ENCODE measurements at places on chromosomes 4 and X. TPM values are rescaled to one million over a fixed set of nuclear protein-coding genes. Genes with fewer than 3 reads are reported as not detected.

PABPC1L2A gene
- total RNA-seq = not detected

DNA sequence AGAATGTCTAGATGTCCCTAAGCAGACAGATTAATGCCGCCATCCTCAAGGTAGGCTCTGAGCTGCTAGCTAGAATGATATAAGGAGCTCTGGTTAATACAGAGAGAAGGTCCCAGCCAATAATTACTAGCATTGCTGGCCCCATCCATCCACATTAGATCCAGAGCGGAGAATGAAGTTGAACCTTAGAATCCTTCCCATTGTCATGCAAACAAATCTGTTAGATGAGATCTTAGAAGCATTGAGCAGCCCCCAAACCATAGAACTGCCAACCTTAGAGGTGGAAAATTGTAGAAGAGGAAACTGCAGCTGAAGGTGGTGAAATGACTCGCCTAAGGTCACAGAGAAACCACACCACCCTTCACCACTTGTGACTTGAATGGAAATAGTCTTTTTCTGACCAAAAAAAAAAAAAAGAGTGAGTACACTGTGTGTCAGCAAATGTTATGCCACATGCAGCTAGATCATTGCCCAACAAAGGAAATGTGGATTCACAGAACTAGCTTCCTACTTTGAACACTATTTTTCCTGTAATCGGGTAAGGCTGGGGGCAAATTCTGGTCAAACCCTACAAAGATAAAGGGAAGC is 162.1 kb downstream of the SMIM20 start:
- no peaks in the 10 kb centered on the region for H3K36me3 ChIP-seq
- H3K27ac ChIP-seq = no peak overlapping the region
- no peak overlapping the region for H3K4me3 ChIP-seq

GRCh38 chr4:150695162-150695561 is 113.2 kb downstream of the MAB21L2 start:
- no peaks in the 10 kb centered on the region for H3K4me1 ChIP-seq
- no peak overlapping the region for H3K4me3 ChIP-seq
- H3K27me3 ChIP-seq = no peaks in the 10 kb centered on the region
- no peak for DNase-seq
- no peaks in the 10 kb centered on the region for H3K36me3 ChIP-seq

DNA sequence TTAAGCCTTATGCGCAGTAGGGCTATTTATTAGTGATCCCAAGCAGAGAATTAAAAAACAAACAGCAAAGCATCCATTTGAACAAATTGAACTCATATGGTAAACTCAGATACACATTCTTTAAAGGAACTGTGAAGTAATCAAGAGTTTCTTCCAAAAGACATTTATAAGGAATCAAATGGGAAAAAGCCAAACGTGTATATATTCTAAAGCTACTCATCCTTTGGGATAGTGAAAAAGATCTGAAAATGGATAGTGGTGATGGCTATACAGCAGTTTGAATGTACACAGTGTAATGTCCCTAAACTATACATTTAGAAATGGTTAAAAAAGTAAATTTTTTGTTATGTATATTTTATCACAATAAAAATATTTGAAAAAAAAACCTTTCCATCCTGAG is 16.6 kb upstream of the HPGDS start:
- H3K27me3 ChIP-seq = no peaks in the 10 kb centered on the region
- H3K27ac ChIP-seq = no peak overlapping the region
- DNase-seq = no peak
- no peak overlapping the region for H3K4me3 ChIP-seq
- no peaks in the 10 kb centered on the region for H3K4me1 ChIP-seq
- H3K36me3 ChIP-seq = no peaks in the 10 kb centered on the region

DNA sequence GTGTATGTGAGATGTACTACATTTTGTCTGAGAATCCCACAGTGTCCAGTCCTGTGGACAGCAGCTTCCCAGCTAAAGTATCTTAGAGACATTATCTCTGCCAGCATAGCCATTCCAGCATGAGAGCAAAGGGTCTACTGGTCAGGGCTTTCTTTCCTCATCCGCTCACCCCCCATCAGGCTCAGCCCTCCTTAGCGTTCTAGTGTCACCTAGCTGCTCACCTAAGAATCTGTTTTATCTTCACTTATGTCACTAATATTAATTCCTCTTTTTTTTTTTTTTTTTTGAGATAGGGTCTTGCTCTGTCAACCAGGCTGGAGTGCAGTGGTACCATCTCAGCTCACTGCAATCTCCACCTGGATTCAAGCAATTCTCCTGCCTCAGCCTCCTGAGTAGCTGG is 15.6 kb downstream of the RUFY3 start:
- no peaks in the 10 kb centered on the region for H3K36me3 ChIP-seq
- H3K4me1 ChIP-seq = peaks cover 50% of the 10 kb centered on the region
- H3K4me3 ChIP-seq = peak overlapping the region; percentile 14
- H3K27me3 ChIP-seq = no peaks in the 10 kb centered on the region

CT47B1 gene
- total RNA-seq = not detected

GRCh38 chr4:84239278-84239845 is 259.7 kb downstream of the NKX6-1 start:
- H3K36me3 ChIP-seq = no peaks in the 10 kb centered on the region
- no peak overlapping the region for H3K4me3 ChIP-seq
- no peak overlapping the region for H3K27ac ChIP-seq
- H3K27me3 ChIP-seq = no peaks in the 10 kb centered on the region

KIF4A gene
- total RNA-seq = 17.7 TPM

RASGEF1B gene
- 4.9 TPM for total RNA-seq

DGKK gene
- not detected for total RNA-seq

SHOX gene
- not detected for total RNA-seq

GRCh38 chr4:158428242-158428641 is 93.4 kb upstream of the RXFP1 start:
- no peaks in the 10 kb centered on the region for H3K36me3 ChIP-seq
- H3K27me3 ChIP-seq = no peaks in the 10 kb centered on the region
- no peaks in the 10 kb centered on the region for H3K4me1 ChIP-seq
- no peak overlapping the region for H3K27ac ChIP-seq

- no peaks in the 10 kb centered on the region for H3K36me3 ChIP-seq
- no peak overlapping the region for H3K4me3 ChIP-seq
- H3K4me1 ChIP-seq = no peaks in the 10 kb centered on the region
- DNase-seq = no peak
These were observed 138.7 kb downstream of the F11 start for GRCh38 chr4:186404562-186405134.

GRCh38 chr4:184428787-184429186 is 45.6 kb downstream of the IRF2 start:
- peaks cover 15% of the 10 kb centered on the region for H3K4me1 ChIP-seq
- H3K4me3 ChIP-seq = no peak overlapping the region

EDNRA gene
- total RNA-seq = not detected

ANK2 gene
- total RNA-seq = 0.26 TPM

UGT2B15 gene
- not detected for total RNA-seq

MMGT1 gene
- 28.4 TPM for total RNA-seq

GRCh38 chr4:177569434-177569833 is 127.2 kb upstream of the AGA start:
- H3K4me3 ChIP-seq = no peak overlapping the region
- no peaks in the 10 kb centered on the region for H3K27me3 ChIP-seq

DNA sequence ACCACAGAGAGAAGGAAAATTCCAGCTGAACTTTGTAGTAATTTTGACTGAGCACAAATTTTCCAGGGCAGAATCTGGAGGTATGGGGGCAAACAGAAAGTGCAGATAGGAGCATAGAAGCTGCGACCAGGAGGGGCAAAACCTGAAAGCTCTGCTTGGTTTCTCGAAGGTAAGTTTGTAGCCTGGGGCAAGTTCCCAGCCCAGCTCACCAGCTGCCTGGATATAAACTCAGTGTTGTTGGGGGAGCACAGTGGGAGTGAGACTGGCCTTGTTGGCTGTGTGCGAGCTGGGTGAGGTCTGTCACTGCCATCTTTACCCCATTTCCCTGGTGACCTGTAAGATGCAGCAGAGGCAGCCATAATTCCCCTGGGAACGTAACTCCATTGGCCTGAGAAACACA is 213.5 kb upstream of the POF1B start:
- H3K4me1 ChIP-seq = no peaks in the 10 kb centered on the region
- H3K4me3 ChIP-seq = no peak overlapping the region
- DNase-seq = no peak

DNA sequence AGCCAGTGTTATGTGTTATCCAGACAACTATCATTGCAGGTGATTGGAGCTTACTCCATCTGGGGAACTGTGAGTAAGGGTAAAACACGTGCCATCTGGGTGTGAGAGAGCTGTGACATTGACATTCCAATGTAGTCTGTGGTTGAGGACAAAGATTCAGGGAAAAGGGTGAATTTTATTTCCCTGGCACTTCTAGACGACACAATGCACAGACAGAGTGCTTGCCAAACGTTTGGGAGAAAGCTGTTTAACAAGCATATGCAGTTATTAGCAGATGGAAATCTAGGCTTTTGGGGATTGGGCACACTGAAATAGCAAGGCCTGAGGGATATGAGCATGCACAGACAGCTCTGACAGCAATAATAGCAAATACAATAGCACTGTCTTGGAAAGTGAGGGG is 21.3 kb upstream of the CTSO start:
- H3K4me3 ChIP-seq = no peak overlapping the region
- DNase-seq = no peak
- no peaks in the 10 kb centered on the region for H3K4me1 ChIP-seq

DNA sequence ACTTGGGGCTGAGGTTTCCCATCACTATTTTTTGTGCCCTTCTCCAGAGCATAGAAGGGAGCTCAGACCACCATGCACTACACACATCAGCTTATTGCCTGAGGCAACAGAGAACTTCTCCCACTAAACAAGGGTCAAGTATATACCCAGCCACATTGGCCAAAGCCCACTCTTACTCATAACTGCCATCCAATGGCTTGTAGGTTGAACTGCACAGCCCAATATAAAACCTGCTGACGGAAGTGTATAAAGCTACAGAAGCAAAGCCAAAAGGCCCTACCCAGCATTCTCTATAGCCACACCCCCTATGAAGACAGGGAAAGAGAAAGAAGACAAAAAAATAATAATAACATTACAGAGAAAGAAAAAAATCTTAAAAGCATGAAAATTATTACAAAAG is 139.7 kb downstream of the LRBA start:
- no peaks in the 10 kb centered on the region for H3K4me1 ChIP-seq
- H3K36me3 ChIP-seq = peaks cover 8% of the 10 kb centered on the region
- DNase-seq = no peak
- no peaks in the 10 kb centered on the region for H3K27me3 ChIP-seq
- H3K4me3 ChIP-seq = no peak overlapping the region

- H3K27me3 ChIP-seq = no peaks in the 10 kb centered on the region
- no peaks in the 10 kb centered on the region for H3K36me3 ChIP-seq
- H3K4me3 ChIP-seq = no peak overlapping the region
- no peak overlapping the region for H3K27ac ChIP-seq
- DNase-seq = no peak
- H3K4me1 ChIP-seq = no peaks in the 10 kb centered on the region
These were observed 300.7 kb downstream of the USP46 start for GRCh38 chr4:52358366-52358765.

- no peaks in the 10 kb centered on the region for H3K36me3 ChIP-seq
- H3K4me1 ChIP-seq = no peaks in the 10 kb centered on the region
- H3K27me3 ChIP-seq = no peaks in the 10 kb centered on the region
- no peak overlapping the region for H3K27ac ChIP-seq
- no peak overlapping the region for H3K4me3 ChIP-seq
- no peak for DNase-seq
These were observed 760.4 kb upstream of the FTHL17 start for GRCh38 chrX:31832263-31832662.

DNA sequence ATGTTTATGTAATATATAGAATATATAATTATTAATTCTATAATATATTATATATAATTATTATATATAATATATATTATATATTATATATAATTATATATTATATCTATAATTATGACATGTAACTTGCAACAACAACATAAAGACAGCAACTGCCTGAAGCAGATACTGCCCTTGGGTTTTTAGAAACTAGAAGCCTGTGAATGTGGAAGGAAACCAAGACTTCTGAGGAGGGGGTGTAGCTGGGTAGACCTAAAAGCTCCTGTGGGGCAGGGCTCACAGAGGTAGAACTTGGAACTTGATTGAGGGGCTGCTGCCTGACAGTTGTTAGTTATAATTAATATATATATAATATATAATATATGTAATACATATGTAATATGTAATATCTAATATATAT is 167.2 kb upstream of the SLIT2 start:
- H3K27me3 ChIP-seq = no peaks in the 10 kb centered on the region
- no peak overlapping the region for H3K27ac ChIP-seq
- H3K4me1 ChIP-seq = no peaks in the 10 kb centered on the region
- no peak overlapping the region for H3K4me3 ChIP-seq
- no peaks in the 10 kb centered on the region for H3K36me3 ChIP-seq

CPE gene
- total RNA-seq = not detected

- peaks cover 25% of the 10 kb centered on the region for H3K4me1 ChIP-seq
- H3K4me3 ChIP-seq = no peak overlapping the region
- no peaks in the 10 kb centered on the region for H3K27me3 ChIP-seq
- no peaks in the 10 kb centered on the region for H3K36me3 ChIP-seq
These were observed 7.6 kb downstream of the G6PD start for GRCh38 chrX:154539077-154539476.

DNA sequence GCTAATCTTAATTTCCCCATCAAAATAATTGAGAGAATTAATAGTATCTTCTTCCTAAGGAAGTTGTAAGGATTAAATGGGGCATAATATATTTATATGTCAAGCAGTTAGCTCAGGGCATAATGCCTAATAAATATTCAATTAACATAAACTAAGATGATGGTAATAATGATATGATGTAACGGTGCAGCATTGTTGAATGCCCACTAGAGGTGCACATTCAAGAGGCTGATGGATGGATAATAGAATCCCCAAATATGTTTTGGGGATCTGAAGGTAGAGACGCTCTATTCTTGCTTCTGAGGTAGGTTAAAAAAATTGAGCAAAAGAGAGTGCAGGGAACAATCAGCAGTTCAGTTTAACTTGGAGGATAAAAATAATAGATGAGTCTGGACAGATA is 37.1 kb downstream of the ATOH1 start:
- H3K36me3 ChIP-seq = no peaks in the 10 kb centered on the region
- no peaks in the 10 kb centered on the region for H3K27me3 ChIP-seq
- no peak overlapping the region for H3K27ac ChIP-seq

DNA sequence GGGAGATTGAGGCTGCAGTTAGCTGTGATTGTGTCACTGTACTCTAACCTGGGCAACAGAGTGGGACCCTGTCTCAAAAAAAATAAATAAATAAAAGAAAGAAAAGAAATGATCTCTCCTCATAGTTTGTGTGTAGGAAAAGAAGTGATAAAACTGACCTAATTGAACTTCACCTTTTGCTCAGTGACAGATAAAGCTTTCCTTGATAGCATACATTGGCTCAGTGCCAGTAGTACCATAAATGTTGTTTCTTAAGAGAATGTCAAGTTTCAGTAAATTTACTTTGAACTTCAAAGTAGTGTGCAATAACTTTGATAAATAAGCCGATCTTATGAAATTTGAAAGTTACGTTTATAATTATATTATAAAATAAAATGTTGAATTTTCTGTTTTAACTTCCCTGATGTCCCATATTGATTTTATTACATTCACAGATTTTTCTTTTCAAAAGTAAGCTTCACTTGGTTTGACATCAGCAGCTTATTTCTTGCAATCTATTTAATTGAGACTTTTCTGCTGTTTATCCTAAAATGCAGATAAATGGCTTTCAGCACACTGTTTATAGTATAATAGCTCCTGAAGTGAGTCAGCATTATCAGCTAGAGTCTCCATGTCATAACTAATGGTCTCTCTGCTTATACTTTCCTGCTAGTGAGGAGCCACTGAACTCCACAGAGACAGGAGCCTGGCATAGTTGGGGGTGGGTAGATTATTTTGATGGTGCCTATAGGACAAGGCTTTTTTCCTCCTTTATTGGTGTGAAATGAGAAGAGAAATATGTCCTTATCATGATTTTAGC is 330.1 kb downstream of the BMPR1B start:
- H3K27ac ChIP-seq = no peak overlapping the region
- no peak overlapping the region for H3K4me3 ChIP-seq
- H3K27me3 ChIP-seq = no peaks in the 10 kb centered on the region
- H3K4me1 ChIP-seq = no peaks in the 10 kb centered on the region
- H3K36me3 ChIP-seq = no peaks in the 10 kb centered on the region

DCAF8L2 gene
- not detected for total RNA-seq

CLGN gene
- total RNA-seq = not detected

All from CD8-positive, alpha-beta memory T cell (primary cell).